ENCODE measurements at places on chromosomes 16 and 17. TPM values are rescaled to one million over a fixed set of nuclear protein-coding genes. Genes with fewer than 3 reads are reported as not detected.

The FBXO31 gene
- 31.6 TPM for total RNA-seq

The EPOP gene
- total RNA-seq: 0.88 TPM

The TNFRSF17 gene
- not detected for total RNA-seq

The IL17C gene
- total RNA-seq: not detected

The CES1 gene
- 0.22 TPM for total RNA-seq

The ERCC4 gene
- total RNA-seq: 9.0 TPM

The TNK1 gene
- 0.22 TPM for total RNA-seq

The GAST gene
- not detected for total RNA-seq

The PDIA2 gene
- total RNA-seq: 0.57 TPM

The LYRM9 gene
- total RNA-seq: 2.6 TPM

The MPV17L gene
- total RNA-seq: 0.72 TPM

The JPH3 gene
- total RNA-seq: not detected

The SLC13A2 gene
- not detected for total RNA-seq

The TMC5 gene
- total RNA-seq: not detected

The CACNG5 gene
- not detected for total RNA-seq

The CD7 gene
- total RNA-seq: not detected

The THAP11 gene
- 26.0 TPM for total RNA-seq

The EFCAB3 gene
- not detected for total RNA-seq

The CD79B gene
- not detected for total RNA-seq

Data from placental pericyte (primary cell).